Myocyte (in vitro differentiated cells): ENCODE measurements at places on chromosomes 6 and 20. TPM values are rescaled to one million over a fixed set of nuclear protein-coding genes. Genes with fewer than 3 reads are reported as not detected.

The TMEM217 gene
- 0.35 and 1.0 TPM in 2 replicates for total RNA-seq

The RIPOR3 gene
- 0.16 and 0.47 TPM in 2 replicates for total RNA-seq

The SIRPD gene
- not detected in 2 replicates for total RNA-seq

The RNF182 gene
- total RNA-seq, result 8.1 and 8.8 TPM in 2 replicates

The IL17A gene
- not detected in 2 replicates for total RNA-seq

The HCRTR2 gene
- not detected in 2 replicates for total RNA-seq

The RSPH4A gene
- total RNA-seq, result 1.2 and 1.9 TPM in 2 replicates

The CST9 gene
- total RNA-seq, result not detected in 2 replicates

The MED20 gene
- total RNA-seq, result 26.4 and 27.3 TPM in 2 replicates

The SLCO4A1 gene
- 0.11 and 0.16 TPM in 2 replicates for total RNA-seq

The YWHAB gene
- total RNA-seq, result 53.6 TPM in 2 replicates

The RIMS4 gene
- not detected in 2 replicates for total RNA-seq

The PBOV1 gene
- total RNA-seq, result not detected in 2 replicates

The TGM2 gene
- total RNA-seq, result 1.0 and 2.6 TPM in 2 replicates

The AGER gene
- 0.86 and 0.88 TPM in 2 replicates for total RNA-seq

The ZNF165 gene
- 0.78 TPM in 1 of 2 replicates, not detected in the other for total RNA-seq

The C6orf58 gene
- total RNA-seq, result 0.62 TPM in 1 of 2 replicates, not detected in the other

The LY6G6D gene
- total RNA-seq, result not detected in 2 replicates

The NFKBIE gene
- 7.8 and 12.8 TPM in 2 replicates for total RNA-seq

The PROCR gene
- 3.5 and 3.6 TPM in 2 replicates for total RNA-seq

The PCSK2 gene
- 0.35 TPM in 1 of 2 replicates, not detected in the other for total RNA-seq

The BLCAP gene
- 668 and 741 TPM in 2 replicates for total RNA-seq

The PRSS16 gene
- total RNA-seq, result not detected in 2 replicates

The TGM3 gene
- total RNA-seq, result not detected in 2 replicates
